ENCODE measurements at places on chromosomes 1 and 21. TPM values are rescaled to one million over a fixed set of nuclear protein-coding genes. Genes with fewer than 3 reads are reported as not detected.

The ZNF593OS gene
- not detected for total RNA-seq

The SELL gene
- 4.0 TPM for total RNA-seq

DNA sequence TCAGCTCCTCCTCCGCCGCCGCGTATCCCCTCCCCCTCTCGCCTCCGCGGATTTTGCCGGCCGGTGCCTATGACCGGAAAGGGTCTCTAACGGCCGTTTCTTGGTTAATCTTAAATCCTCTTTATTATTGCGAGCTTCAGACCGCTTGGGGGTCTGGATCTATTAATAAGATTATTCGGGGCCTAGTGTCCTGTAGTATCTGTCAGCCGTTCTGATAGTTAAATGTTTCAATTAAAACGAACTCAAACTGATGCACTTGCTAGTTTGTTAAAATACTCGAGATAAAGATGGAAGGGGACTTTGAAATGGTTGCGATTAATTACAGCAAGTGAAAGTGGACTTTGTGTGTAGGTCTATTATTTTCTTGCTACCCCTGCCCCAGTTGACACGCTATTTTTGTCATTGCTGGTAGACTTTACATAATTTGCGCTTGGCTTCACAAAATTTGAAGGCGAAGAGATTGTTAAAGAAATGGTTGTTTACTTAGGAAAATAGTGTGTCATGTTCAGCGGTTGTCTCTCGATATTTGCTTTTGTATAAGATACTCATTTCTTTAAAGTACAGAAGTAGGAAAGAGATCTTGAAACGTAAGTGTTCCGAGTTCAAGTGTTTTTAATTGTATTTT lies 779 bp downstream of the SON start:
- peak; percentile 84 for DNase-seq

The IPP gene
- total RNA-seq = 17.2 TPM

DNA sequence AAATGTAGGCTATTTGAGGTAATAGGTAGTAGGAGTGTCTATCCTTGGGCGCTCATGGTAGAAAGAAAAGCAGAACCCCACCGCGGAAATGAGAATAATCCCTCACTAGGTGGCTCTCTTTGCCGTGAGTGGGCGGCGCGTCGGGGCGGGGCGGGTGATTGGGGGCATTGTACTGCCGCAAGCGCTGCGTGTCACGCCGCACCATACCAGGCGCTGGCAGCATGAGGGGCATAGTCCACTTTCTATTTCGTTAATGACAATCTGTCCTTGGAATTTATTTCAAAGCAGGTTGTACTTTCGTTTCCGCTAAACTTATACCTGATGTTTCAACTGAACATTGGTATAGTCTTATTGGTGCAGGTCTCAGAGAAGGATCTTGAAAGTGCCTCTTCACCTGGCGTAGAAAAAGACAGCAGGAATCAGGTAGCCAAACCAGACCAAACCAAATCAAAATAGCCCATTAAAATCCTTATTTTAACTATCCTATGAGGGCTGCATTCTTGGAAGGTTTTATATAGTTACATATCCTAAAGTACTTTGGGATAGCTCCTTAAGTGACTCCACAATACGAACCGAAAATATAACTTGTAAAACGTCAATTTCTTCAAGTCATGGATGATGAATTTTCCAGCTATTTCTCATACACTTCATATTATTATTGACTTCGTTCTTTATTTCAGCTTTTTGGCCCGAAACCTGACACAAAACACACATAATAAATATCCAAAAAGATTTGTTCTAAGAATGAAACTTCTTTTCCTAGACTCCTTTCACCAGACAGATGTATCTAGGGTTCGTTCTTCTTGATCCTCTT lies 1.9 kb upstream of the SMG7 start:
- DNase-seq = peak; percentile 94

The ST6GALNAC5 gene
- 1.9 TPM for total RNA-seq

The CRABP2 gene
- 3.7 TPM for total RNA-seq

The TENT5C gene
- total RNA-seq = 7.4 TPM

DNA sequence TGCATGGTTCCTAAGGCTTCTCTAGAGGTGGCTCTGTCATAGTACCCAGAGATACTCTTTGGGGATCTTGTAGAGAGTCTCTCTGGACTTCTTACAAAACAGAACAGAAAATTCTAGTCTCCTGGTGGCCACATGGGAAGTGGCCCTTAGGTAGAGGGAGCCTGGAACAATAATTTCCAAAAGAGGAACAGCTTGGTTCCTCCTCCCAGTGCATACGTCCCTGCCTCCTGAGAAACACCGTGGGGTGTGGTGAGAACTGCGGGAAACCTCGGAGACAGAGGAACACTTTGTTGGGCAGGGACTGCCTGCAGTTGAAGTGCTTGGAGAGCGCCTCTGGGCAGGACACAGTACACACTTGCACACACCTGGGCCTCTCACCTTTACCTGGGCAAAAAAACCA lies 38.8 kb upstream of the EPHA8 start:
- no peak for DNase-seq

DNA sequence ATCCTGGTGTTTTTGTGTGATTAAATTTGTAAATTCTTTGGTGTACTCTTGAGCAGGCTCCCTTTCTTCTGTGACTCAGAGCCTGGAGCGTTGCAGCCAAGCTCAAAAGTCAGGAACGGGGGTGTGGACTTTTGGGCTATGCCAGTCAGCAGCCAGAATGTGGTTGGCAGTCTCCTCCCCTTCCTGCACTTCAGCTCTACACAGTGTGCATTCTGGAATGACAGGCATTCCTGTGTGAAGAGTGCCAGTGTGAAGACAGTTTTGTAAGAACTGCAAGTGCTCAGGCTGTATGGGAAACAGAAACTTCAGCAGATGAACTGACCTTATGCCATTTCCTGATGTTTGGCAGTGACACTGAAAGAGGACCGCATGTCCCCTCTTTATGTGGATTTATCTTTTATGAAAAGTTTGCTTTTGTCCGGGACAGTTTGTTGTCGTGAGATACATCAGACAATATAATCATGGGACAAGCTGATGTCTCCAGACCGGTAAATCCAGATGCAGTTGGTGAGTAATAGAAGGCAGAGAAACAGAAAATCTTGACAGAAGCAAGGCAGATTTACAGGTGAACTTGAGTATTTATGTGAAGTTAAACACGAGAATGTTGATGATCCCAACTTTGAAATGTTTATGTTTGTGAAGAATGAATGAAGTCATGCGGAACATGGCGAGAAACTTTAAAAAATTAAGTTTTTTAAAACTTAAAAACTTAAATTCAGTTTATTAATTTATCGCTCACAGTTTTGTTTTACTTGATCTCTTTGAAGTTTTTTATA lies 67.7 kb upstream of the RCC1 start:
- peak; percentile 82 for DNase-seq

The SEMA4A gene
- 2.7 TPM for total RNA-seq

DNA sequence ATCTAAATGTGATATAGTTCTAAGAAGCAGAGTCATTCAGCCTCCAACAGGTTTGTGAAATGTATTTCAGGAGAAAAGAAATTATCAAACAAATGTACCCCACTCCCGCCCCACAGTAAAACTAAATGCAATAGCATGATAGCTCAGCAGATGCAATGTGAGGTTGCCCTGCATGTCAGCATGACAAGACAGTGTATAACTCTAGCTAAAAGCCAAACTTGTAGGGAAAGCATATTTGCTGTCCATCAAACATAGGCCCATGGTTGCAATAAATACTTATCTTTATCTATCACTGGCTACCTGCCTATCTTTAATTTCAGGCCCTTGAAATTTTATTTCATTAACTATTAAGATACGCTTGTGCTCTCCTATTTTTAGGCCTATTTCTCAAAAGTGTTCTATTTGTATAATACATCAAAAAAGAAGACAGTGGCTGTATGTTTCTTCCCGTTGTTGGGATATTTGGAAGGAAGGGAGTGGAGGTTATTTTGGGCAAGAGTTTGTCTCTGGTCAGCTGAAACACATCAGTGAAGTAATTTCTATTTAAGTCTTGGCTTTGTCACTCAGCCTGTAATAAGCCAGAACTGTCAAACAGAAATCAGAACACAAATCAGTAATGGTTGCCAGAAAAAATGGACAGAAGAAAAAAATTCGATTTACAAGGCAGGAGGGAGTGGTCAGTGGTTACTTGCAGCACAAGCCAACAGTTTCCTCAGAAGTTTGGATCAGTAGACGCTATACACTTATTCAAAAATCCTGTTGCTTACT lies 307.4 kb upstream of the ADGRL2 start:
- no peak for DNase-seq

DNA sequence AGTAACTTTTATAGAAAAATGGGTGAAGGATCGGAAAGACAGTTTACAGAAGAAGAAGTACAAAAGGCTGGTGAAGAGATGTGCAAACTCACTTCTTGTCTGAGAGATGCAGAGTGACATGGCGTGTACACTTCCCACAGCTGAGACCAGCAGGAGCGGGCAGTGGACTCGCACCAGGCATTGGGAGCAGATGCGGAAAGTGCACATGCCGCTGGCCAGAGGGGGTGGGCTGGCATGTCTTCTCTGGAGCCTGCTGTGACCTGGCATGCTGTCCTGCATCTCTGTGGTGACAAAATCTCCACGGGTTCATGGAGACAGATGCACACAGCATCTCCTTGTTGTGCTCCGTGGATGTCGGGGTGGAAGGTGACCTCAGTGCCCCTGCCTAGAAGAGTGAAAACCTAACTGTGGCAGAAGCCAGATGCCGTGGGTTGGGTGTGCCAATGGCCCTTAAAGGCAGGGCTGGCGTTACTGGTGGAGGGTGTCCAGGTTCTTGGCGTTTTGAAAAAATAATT lies 128.6 kb upstream of the COL6A1 start:
- DNase-seq = no peak

- no peak for DNase-seq
These were observed 1.7 kb upstream of the GJB5 start for GRCh38 chr1:34753163-34753562.

- no peak for DNase-seq
These were observed 24.4 kb downstream of the RCAN1 start for GRCh38 chr21:34590520-34590919.

The KIF2C gene
- total RNA-seq = 1.3 TPM

The CHRM3 gene
- 0.40 TPM for total RNA-seq

- DNase-seq = no peak
These were observed 120.2 kb downstream of the ACTL8 start for GRCh38 chr1:17875171-17875881.

The TDRD10 gene
- 5.0 TPM for total RNA-seq

The DPT gene
- total RNA-seq = 32.1 TPM

The LCA5L gene
- 1.7 TPM for total RNA-seq

Data from cardiac septum (tissue), 1 donor.